ENCODE measurements at places on chromosomes 3 and 15. TPM values are rescaled to one million over a fixed set of nuclear protein-coding genes. Genes with fewer than 3 reads are reported as not detected.

DNA sequence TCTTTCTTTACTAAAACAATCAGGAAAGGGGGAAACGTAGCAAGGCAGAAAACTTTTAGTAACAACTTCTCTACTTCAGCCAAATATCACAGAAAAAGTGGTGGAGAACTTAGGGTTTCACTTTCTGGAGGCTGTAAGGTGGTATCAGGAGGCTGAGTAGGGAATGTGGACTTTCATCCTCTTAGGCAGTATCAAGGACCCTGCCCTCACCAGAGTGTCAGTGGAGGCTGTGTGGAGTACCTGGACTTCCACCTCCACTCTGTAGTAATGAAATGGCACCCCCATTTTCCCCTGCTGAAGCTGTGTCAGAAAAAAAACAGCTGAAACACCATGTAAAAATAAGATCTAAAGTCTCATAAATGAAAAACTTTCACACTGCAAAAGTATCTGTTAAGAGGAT is 11.2 kb upstream of the HHLA2 start:
- no peak overlapping the region for H3K27ac ChIP-seq
- H3K4me3 ChIP-seq: no peak overlapping the region
- H3K36me3 ChIP-seq: no peaks in the 10 kb centered on the region
- no peaks in the 10 kb centered on the region for H3K4me1 ChIP-seq
- no peak for DNase-seq
- H3K27me3 ChIP-seq: no peaks in the 10 kb centered on the region

FSIP1 gene
- 3.1 TPM for total RNA-seq

NSMCE3 gene
- 9.7 TPM for total RNA-seq

DNA sequence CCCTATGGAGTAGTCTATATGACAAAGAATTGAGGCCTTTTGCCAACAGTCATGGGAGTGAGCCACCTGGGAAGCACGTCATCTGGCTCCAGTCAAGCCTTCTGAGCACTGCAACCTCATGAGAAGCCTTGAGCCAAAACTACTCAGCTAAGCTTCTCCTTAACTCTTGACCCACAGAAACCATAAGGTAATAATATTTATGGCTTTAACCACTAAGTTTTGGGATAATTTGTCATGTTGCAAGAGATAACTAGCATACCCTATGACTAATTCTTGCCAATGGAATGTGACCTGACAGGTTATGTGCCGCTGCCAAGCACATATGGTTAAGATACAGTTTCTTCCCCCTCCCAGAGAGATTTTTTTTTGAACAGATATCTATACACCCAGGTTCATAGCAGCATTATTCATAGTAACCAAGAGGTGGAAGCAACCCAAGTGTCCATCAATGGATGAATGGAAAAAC is 11.8 kb upstream of the SLC6A11 start:
- H3K4me1 ChIP-seq: no peaks in the 10 kb centered on the region
- DNase-seq: no peak
- H3K27ac ChIP-seq: no peak overlapping the region
- H3K36me3 ChIP-seq: no peaks in the 10 kb centered on the region

- no peaks in the 10 kb centered on the region for H3K27me3 ChIP-seq
- H3K4me3 ChIP-seq: no peak overlapping the region
- no peak for DNase-seq
- H3K4me1 ChIP-seq: no peaks in the 10 kb centered on the region
- no peak overlapping the region for H3K27ac ChIP-seq
- no peaks in the 10 kb centered on the region for H3K36me3 ChIP-seq
Measured at GRCh38 chr3:177563243-177563780, 366.0 kb upstream of the TBL1XR1 start.

DNA sequence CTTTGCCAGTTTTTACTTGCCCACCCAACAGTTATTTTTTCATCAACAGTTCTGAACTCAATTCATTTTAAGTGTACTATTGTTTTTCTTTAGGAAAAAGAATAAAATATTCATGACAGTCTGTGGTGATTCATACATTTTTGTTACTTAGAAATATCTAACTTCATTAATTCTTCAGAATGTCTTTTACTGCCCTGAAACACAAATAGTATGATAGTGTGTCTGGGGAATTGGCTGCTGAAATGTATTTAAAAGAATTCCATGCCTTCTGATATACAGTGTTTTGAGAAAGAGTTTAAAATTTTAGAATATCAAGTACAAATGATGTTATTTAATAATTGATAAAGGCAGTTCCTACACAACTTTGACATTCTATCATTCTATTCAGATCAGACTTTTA is 854.1 kb downstream of the NAALADL2 start:
- H3K27me3 ChIP-seq: no peaks in the 10 kb centered on the region
- no peak overlapping the region for H3K4me3 ChIP-seq
- no peaks in the 10 kb centered on the region for H3K4me1 ChIP-seq
- H3K36me3 ChIP-seq: no peaks in the 10 kb centered on the region

DNA sequence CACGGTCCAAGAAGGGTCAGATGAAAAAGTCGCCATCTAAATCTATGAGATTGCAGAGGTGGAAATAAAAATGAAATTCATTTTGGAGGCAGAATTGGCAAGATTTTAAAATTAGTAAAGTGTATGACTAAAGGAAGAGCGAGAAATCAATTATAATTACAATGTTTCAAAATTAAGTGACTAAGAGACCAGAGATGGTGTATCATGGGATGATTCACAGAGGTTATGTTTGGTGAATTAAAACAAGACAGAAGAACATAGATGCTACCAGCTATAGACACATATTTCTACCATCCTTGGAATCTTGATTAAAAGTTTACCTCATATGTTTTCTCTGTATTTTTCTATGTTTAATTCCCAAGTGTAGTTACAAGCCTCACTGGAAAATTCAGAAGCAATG is 308.9 kb upstream of the DNAJC19 start:
- no peak for DNase-seq
- H3K36me3 ChIP-seq: no peaks in the 10 kb centered on the region
- H3K27me3 ChIP-seq: no peaks in the 10 kb centered on the region

- H3K27me3 ChIP-seq: no peaks in the 10 kb centered on the region
- H3K36me3 ChIP-seq: no peaks in the 10 kb centered on the region
- DNase-seq: no peak
Measured at GRCh38 chr3:39638301-39638700, 170.8 kb downstream of the MOBP start.

- no peak for DNase-seq
- H3K36me3 ChIP-seq: no peaks in the 10 kb centered on the region
- H3K27ac ChIP-seq: no peak overlapping the region
- no peaks in the 10 kb centered on the region for H3K4me1 ChIP-seq
Measured at GRCh38 chr15:55816017-55816416, 73.1 kb upstream of the PRTG start.

DNA sequence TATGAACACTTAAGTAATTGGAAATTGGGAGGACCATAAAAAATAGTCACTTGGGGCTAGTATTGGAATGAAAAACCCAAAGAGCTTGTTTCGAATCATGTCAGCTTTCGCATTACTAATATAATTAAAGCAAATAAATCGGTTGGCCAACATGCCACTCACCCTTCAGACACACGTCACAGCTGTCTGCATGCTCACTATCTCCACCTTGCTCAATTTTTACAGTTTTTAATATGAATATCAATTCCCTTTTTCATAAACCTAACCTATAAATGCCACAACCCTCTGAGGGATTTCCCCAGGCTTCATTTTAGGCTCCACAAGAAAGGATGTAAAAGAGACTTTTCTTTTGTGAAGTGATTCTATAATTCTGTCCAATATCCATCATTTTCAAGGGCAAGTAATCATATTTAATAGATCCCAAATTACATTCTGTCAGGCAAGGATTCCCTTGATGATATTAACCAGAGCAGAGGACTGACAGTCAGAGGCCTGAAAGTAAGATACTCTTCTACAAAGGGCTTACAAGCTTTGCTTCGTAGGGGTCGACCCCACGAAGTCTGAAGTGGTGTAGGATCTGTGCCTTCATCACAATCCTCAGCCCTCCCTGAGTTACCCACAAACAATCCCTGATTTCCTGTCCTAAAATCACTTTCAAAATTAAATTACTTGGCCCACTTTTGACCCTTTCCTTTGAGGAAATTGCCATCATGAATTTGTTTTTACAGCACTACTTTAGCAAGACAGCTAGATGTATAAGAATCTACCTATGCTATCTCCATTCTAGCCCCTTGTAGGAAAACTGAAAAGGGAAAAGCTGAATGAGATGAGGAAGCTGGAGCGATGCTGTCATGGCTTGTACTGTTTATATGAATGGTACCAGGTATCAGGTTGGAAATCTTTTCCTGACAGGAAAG is 44.5 kb downstream of the NANOGP8 start:
- DNase-seq: no peak
- no peaks in the 10 kb centered on the region for H3K4me1 ChIP-seq
- H3K4me3 ChIP-seq: no peak overlapping the region
- H3K27ac ChIP-seq: no peak overlapping the region
- no peaks in the 10 kb centered on the region for H3K36me3 ChIP-seq
- no peaks in the 10 kb centered on the region for H3K27me3 ChIP-seq

- no peak overlapping the region for H3K27ac ChIP-seq
- no peak overlapping the region for H3K4me3 ChIP-seq
- no peaks in the 10 kb centered on the region for H3K4me1 ChIP-seq
- H3K27me3 ChIP-seq: no peaks in the 10 kb centered on the region
- DNase-seq: no peak
Measured at GRCh38 chr3:149663966-149664365, 6.1 kb upstream of the WWTR1 start.

DNA sequence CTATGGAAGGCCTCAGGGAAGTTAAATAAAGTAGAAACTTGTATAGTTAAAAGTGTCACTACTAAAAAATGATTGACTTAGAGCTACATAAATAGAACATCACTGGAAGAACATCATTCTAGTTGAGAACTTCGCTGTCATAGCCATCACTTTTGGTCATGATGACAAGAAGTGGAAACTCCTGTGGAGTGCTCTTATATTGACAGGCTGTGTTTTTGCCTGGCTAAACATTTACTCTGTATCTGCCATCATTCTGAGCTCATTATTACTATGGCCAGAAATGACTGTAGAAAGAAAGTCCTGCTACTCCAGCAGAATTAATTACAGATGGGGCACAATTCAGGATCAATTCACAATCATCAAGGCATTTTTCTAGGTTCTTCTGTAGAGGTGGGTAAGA is 165.1 kb upstream of the GOLIM4 start:
- H3K27ac ChIP-seq: no peak overlapping the region
- no peak overlapping the region for H3K4me3 ChIP-seq
- no peaks in the 10 kb centered on the region for H3K27me3 ChIP-seq
- H3K36me3 ChIP-seq: no peaks in the 10 kb centered on the region
- no peaks in the 10 kb centered on the region for H3K4me1 ChIP-seq

DNA sequence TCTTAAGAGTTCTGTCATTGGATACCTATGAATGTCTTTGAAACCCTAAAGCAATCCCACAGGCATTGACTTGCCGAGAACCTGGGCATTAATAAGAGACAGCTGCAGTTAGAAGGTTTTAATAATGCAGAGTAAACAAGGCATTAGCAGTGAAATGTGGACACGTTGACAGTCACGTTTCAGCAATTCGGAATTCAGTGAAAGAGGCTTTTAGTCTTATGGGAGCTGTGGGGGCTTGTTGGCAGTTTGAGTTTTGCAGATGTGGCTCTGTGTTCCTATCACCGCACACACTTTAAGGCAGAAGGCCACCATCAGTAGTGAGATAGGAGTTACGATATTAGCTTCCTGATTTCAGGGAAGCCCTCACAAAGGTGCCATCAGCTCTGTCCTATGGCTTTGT is 145.2 kb upstream of the NUDT16 start:
- H3K4me3 ChIP-seq: no peak overlapping the region
- H3K36me3 ChIP-seq: no peaks in the 10 kb centered on the region
- no peak overlapping the region for H3K27ac ChIP-seq
- H3K4me1 ChIP-seq: no peaks in the 10 kb centered on the region
- H3K27me3 ChIP-seq: no peaks in the 10 kb centered on the region

DNA sequence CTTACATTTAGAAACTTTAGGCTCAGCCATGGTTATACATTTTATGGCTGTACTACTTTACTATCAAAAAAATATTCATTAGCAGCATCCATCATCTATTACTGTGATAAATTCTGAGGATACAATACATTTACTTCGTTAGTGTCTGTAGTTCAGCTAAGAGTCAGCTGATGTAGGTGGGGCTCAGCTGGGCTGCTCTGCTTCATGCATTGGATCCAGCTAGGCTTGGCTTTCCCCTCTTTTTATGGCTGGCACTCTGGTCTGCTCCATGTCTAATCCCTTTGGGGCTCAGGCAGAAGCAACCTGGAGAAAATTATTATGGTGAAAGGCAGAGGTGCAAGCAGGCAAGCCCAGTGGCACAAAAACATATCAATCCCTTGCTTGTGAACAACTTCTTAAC is 930.1 kb upstream of the NR2F2 start:
- DNase-seq: no peak
- H3K36me3 ChIP-seq: no peaks in the 10 kb centered on the region
- no peaks in the 10 kb centered on the region for H3K27me3 ChIP-seq
- no peak overlapping the region for H3K4me3 ChIP-seq
- no peak overlapping the region for H3K27ac ChIP-seq
- H3K4me1 ChIP-seq: no peaks in the 10 kb centered on the region

DZIP1L gene
- 26.8 TPM for total RNA-seq

MCF2L2 gene
- total RNA-seq: 1.5 TPM

DNA sequence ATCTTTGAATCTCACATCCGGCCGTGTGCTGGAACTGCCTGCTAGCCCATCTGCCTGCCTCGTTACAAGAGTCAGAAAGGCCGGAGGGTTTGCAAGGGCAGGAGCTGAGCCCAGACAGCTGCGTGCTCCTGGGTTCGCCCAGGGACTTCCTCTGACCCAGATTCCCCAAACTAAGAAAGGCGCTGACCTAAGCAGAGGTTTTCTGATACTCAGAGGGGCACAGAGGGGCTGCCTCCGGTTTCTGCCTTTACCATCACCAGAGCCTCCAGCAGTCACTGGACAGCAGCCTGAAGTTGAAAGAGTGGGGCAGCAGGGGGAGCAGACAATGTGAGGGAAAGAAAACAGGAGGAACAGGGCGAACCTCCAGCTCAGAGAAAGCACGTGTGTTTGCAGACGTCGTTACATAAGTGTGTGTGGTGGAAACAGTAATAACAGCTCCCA is 33.4 kb upstream of the RAD18 start:
- no peaks in the 10 kb centered on the region for H3K4me1 ChIP-seq
- no peaks in the 10 kb centered on the region for H3K36me3 ChIP-seq
- no peak overlapping the region for H3K4me3 ChIP-seq
- no peaks in the 10 kb centered on the region for H3K27me3 ChIP-seq
- H3K27ac ChIP-seq: no peak overlapping the region
- DNase-seq: peak; percentile 65

DNA sequence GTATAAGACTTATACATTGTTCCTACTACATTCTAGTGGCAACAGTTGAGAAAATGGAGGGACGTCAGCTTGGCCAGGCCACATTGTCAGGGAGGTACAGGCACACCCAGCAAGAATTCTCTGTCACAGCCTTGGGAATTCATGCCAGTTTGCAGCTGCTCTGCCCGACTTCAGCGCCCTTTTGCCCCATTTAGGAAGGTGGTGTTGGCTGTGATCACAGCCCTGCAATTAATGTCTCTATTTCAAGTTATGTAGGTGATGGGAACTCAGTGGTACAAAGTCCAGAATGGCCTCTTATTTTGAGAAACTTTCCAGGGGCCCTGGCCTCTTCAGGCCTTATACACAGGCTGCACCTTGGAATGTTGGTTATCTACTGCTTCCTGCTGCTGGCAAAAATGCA is 26.7 kb downstream of the AMOTL2 start:
- H3K4me1 ChIP-seq: no peaks in the 10 kb centered on the region
- H3K36me3 ChIP-seq: no peaks in the 10 kb centered on the region
- H3K4me3 ChIP-seq: no peak overlapping the region
- H3K27me3 ChIP-seq: no peaks in the 10 kb centered on the region
- H3K27ac ChIP-seq: no peak overlapping the region

- H3K4me3 ChIP-seq: no peak overlapping the region
- no peak for DNase-seq
Measured at GRCh38 chr3:38970851-38971638, 80.7 kb downstream of the SCN11A start.

Measured in uterus (tissue), 4 donors.